CD4-positive, alpha-beta T cell treated with Interleukin-17A for 4 hours (primary cell): ENCODE measurements at places on chromosomes 4 and X.
A peak's percentile ranks its signal among the peaks of the same experiment; 100 is the strongest.

- no peak for DNase-seq
Observed at GRCh38 chr4:102736636-102737549, 23.9 kb downstream of the MANBA start.

DNA sequence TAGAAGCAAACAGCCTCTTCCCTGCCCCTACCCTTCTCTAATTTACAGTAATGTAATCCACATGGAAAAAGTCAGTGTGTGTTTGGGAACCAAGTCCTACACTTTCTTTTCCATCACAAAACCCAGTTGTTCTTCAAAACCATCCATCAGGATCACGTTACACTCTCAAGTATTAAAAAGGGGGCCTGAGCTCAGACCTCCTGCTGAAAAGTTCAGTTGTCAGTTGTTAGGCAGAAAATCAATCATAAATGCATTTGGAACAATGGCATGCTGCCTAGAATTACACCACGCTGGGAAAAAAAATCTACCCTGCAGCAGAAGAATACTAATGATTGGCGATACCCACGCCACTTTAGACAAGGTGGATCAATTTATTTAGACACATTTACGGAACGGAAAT lies 236.5 kb downstream of the PARM1 start:
- no peak for DNase-seq

DNA sequence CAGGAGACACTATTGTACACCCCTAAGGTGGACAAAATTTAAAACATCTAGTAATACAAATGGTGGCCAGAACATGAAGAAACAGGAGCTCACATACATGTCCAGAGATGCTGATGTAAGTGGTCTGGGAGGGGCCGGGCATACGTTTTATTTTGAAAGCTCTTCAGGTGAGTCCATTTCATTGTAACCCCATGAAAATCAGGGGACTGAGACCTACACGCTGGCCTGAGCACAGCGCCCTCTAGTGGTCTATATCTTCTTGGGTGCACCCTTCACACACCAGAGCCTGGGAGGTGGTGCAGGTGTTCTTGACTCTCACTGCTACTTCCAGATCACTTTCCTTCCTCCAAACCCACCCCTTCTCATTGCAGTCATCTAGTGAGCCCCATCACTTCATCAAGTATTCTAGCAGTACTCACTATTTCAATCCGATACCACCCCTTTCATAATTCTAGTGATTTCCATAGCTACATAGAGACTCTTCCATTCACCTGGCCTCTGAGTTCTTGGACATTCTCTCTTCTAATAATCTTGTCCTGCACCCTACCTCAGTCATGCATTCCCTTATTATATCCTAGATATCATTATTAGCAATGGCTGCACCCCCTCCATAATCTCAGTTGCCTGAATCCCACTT lies 4.3 kb upstream of the TLR6 start:
- peak; percentile 71 for DNase-seq

DNA sequence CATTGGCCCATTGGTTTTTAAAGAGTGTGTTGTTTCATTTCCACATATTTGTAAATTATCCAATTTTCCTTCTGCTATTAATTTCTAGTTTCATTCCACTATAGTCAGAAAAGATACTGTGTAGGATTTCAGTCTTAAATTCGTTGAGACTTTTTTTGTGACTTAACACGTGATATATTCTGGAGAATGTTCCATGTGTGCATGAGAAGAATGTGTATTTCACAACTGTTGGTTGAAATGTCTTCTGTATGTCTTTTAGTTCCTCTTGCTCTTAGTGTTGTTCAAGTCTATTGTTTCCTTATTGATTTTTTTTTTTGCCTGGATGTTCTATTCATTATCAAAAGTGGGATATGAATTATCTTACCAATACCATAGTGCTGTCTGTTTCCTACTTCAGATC lies 606.9 kb downstream of the RPA4 start:
- DNase-seq, result no peak

DNA sequence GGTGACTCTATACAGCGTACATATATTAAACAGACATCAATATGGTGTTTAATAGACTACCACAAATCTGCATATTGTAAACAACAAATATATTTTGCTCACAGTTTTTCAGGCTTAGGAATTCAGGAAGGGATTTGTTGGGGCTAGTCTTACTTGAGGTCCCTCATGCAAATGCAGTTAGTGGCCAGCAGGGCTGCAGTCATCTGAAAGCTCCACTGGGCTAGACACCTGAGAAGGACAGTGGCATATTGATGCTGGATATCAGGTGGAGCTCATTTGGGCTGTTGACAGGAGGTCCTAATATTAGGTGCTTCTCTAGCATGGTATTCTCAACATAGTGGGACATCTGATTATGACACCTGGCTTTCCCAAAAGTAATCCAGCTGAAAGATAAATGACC lies 493.8 kb upstream of the PABPC4L start:
- DNase-seq, result no peak

DNA sequence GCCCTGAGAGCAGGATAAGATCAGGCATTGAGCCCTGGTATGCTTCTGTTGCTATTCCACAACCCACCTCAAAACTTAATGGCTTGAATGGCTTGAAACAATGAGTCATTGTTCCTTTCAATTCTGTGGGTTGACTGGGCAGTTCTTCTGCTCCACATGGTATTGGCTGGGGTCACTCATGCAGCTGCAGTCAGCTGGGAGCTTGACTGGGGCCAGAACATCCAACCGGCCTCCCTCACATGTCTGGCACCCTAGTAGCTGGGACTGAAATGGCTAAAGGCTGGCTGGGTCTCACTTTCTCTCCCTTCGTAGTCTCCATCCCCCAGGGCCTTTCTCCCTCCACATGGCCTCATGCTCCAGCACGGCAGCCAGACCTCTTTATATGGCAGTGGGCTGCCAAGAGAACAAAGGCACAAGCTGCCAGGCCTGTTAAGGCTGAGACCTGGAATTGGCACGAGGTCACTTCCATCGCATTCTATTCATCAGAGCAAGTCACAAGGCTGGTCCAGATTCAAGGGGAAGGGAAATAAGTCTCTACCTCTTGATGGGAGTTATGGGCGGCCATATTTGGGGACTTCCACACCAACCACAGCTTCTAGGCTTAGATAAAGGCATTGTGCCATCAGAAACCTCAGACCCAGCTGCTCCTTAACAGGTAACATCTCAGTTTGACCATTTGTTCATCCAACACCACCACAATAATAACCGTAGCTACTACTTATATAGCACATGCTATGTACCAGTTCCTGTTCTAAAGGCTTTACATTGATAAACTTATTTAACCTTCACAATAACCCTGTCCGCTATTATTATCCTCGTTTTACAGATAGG lies 159.7 kb upstream of the ATP6AP2 start:
- no peak for DNase-seq
